Activated naive CD4-positive, alpha-beta T cell treated with anti-CD3 and anti-CD28 coated beads, Interleukin-2, amount 10 ng/mL, durations not matched to agents 7 days and 5 days (primary cell): ENCODE measurements at places on chromosomes 11 and 22.

GRCh38 chr11:22432291-22433093 is 94.3 kb downstream of the SLC17A6 start:
- DNase-seq, result no peak

GRCh38 chr11:9219115-9219514 is 46.0 kb downstream of the DENND5A start:
- DNase-seq, result no peak

GRCh38 chr22:31085928-31086327 is 4.8 kb downstream of the SMTN start:
- DNase-seq, result no peak

GRCh38 chr11:1873048-1873812 is 18.5 kb downstream of the PRR33 start:
- DNase-seq, result no peak

DNA sequence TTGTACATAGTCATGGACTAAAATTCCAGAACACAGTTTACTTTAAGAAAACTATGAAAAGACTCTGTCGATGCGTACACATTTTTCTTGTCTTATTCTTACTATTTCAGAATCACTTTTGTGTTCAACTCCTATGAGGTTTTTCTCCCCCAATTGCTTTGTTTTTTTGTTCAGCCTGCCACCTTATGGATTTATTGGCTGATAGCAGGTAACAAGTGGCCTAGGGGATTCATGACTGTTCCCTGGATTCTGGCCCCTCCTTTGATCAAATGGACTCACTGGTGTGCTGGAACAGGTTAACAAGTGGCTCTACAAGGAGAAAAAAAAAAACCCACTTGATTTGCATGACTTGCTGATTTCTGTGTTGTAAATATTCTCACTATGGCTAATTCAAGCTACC is 10.6 kb downstream of the MMP20 start:
- DNase-seq, result no peak

- DNase-seq, result no peak
Measured at GRCh38 chr22:38826801-38827200, 17.0 kb downstream of the NPTXR start.

- no peak for DNase-seq
Measured at GRCh38 chr11:60221181-60221580, 21.8 kb downstream of the MS4A4E start.

DNA sequence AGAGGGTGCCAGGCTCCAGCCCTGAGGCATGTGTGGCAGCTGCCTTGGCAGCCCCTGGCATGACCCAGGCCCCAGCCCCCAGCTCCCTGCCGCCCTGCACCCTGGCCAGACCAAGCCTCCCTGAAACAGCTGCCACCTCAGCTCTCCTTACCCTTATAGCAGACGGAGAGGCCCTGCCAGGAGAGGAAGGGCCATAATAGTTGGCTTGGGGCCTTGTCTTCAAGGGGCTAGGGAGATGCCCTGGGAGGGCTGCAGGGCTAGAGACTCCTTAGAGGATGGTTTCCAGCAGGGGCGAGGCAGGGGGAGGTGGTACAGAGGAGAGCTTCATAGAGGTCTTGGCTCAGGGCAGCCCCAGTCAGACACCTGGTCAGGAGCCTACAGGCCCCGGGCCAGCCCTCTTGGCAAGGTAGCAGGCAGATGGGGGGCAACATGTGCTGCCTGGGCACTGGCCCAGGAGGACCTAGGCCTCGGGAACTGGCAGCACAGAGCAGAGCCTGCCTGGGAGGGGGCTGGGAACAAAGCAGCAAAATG is 13.0 kb downstream of the SMTN start:
- no peak for DNase-seq

DNA sequence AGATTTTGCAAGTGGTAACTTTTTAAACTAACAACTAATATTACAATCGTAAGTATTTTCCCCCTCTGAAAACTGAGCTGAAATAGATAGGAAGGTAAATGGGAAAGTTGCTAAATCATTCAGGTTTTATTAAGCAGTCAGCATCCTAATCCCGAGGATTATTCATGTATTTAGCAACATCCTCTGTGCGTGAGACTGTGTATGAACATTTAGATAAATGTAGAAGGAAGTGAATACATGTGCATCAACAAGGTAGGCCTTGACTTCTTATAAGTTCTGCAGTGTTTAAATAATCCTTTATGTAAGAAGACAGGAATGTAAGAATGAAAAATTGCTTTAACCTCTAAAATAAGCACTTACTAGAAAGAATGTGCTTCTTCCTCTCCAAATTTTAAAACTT is 745.9 kb upstream of the TENM4 start:
- no peak for DNase-seq

DNA sequence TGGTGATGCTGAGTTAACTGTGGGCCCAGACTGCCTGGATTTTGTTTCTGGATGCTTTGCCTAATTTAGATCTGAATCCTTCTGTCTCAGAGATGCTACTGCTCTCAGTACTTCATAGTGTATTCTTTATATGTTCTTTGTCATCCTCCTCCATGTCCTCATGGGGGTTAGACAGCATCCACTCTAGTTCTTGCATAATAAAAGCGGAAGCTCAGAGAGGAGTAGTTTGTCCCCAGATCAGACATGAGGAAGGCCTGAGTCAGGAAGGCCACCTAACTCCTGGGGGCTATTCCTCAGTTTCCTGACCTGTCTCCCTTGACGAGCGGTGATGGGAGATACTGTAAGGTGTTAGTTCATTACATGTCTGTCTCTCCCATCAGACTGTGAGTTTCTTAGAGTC is 90.2 kb downstream of the SCN3B start:
- no peak for DNase-seq

DNA sequence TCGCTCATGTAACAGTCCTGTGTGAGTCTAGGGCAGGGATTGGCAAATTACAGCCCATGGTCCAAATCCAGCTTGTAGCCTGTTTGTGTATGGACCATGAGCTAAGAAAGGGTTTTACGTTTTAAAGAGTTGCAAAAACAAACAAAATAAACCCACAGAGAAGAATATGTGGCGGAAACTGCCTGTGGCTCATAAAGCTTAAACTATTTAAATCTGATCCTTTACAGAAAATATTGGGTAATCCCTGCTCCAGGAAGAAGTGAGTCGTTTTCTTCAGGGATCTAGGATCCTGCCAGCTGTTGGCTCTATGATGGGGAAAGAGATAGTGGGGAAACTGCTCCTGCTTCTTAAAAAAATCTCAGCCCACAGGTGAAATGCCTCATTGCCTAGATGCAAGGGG is 3.4 kb upstream of the OR6Q1 start:
- DNase-seq, result no peak

DNA sequence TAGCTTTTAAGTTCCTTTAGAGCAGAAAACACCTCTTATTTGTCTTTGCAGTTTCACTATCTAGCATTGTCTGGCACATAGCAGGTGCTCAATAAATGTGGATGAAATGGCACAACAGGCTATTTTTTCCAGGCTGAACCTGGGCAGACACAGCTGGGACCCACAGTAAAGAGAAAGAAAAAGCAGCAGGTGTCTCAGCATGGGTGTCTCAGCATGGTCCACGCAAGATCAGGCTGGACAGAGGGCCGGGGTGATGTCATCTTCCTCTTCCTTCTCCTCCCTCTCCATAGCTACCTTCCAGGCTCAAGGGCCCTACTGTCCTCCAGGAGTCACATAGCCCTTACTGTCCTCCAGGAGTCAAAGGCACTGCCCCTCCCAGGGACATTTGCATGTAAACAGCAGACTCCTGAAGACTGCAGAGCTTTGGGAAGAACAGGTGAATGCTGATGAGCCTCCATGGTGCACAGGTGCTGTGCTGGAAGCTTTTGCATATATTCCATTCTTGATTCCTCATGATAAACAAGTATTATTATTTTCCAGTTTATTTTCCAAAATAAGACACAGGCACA is 65.2 kb downstream of the DSCAML1 start:
- no peak for DNase-seq

- DNase-seq, result peak; percentile 12
Measured at GRCh38 chr11:76624500-76625379, 45.8 kb downstream of the LRRC32 start.

DNA sequence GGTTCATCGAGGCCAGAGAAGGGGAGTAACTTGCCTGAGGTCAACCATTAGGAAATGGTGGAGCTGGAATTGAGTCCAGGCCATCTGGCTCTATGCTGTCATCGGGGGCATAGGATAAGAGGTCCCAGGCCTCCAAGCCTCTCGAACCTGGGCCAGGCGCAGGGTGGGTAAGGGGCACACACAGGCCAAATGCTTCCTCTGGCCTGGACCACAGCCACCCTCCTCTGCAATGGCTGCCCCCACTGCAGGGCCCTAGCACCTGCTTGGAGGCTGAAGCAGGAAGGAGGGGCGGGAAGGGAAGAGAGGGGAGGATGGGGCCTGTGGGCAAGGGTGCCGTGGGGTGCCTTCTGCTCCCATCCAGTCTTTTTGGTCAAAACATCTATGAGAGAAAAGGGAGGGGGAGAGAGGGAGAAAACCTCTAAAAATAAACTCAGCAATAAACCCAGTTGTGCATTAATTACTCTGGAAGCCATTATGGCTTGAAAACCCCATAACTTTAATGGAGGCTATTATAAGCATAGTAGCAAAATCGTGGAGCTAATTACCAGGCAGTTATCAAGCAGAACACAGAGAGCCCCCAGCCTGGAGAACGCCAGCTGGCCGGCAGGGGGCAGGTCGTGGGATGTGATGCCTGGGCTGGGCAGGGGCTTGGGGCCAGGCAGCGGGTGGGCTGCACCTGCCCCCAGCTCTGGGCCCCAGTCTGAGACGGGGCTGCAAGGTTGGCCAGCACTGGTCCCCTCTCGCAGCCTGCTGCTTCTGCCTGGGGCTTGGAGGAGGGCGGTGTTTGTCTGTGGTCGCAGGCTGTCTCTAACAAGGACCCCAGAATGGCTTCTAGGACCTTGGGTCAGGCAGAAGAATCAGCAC is 21.1 kb downstream of the B3GAT1 start:
- DNase-seq, result no peak

GRCh38 chr11:68528630-68529029 is 68.1 kb downstream of the PPP6R3 start:
- peak; percentile 53 for DNase-seq

GRCh38 chr11:79100093-79100910 is 340.5 kb downstream of the TENM4 start:
- peak; percentile 47 for DNase-seq

DNA sequence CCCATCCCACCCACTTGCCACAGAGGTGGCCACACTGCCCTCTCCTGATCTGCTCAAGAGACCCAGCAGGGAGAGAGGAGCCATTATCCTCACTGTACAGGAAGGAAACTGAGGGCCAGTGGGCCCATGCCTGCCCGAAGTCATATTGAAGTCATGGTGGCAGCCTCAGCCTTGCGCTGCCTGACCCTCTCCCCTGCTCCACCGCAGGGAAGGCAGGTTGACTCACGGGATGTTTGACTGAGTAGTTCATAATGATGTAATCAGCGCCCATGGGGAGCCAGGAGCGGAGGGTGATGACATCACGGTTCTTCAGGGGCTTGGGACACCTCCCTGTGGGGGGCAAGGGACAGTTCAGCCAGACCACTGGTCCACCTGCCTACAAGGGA is 6.1 kb upstream of the ARAP1 start:
- no peak for DNase-seq

GRCh38 chr22:36811094-36811800 is 5.6 kb downstream of the PVALB start:
- no peak for DNase-seq

DNA sequence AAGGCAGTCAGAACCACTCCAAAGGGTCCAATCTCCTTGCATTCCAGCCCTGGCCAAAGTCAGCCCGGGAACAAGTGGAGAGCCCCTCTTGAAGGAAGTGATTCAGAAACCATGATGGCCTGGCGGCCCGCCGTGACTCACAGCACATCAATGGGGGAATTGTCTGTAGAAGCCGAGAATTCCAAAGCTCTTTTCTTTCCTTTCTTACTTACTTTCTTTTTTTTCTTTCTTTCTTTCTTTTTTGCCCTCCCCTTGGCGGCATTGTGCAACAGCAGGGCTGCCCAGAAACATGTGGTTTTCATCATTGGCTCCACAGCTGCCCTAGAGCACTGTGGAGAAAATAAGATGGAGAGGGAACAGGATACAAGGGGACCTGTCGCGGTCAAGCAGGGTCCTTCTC is 140.2 kb upstream of the TIMP3 start:
- DNase-seq, result no peak

- no peak for DNase-seq
Measured at GRCh38 chr11:9073466-9074225, 17.8 kb downstream of the SCUBE2 start.

DNA sequence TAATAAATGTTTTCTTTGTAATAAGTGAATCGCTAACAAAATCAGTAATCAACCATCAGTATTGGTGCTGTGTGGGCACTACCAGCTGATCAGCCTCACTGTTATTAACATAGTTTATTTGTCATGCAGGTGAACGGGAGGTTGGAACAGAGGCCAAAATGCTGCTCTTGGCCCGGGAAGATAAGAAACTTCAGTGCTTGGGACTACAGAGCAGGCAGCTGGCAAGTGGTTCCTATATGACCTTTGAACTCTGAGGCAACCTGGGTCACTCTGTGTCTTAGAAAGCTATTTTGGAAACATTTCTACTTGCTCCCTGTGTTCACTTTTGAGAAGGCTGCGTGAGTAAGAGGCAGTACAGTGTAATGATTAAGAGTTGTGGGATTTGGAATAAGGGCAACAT is 36.5 kb upstream of the DNAJB13 start:
- no peak for DNase-seq

DNA sequence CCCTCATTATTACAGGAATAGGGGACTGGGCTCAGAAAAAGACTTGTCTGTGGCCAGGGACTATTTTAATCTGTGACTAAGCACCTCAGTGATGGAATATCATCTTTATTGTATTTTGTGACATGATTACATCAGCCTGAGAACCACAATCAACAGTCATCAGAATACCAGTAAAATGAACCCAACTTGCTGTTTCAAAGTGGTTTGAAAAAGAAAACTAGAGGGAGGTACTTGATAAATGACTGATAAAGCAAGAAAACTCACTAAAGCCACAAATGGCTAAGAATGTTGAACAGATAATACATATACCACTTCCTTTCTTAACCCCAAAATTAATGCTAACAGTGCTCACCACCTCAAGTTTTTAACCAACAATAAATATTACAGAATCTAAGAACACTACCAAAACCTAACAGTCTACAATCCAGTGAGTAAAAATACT is 155.7 kb downstream of the ATG16L2 start:
- DNase-seq, result no peak

GRCh38 chr22:37627545-37627944 is 11.9 kb upstream of the SH3BP1 start:
- DNase-seq, result peak; percentile 77

- DNase-seq, result no peak
Measured at GRCh38 chr11:91798240-91798639, 426.4 kb upstream of the FAT3 start.

- DNase-seq, result no peak
Measured at GRCh38 chr11:106077609-106078455, at the start of gene AASDHPPT. AASDHPPT (plus strand) TSS chr11:106077662; CDS start chr11:106077711, 49 bp downstream.

- no peak for DNase-seq
Measured at GRCh38 chr11:124937336-124937935, 1.6 kb upstream of the HEPACAM start.

DNA sequence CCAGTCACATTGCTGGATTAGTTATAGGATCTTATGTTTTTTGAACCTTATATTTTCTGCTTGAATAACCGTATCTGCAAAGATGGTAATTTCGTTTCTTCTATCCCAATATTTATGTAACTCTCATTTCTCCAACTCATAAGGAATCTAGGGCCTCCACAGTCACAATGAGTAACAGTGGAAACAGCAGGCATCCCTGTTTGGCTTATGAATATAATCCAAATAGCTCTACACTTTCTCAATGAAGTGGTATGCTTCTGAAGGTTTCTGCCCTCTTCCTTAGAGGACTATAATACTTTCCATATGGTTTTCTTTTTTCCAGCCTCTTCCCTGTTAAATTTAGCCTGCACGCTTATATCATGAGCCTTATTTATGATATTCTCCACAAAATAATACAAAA is 16.5 kb downstream of the ATP6V1E1 start:
- no peak for DNase-seq

- DNase-seq, result no peak
Measured at GRCh38 chr11:112590764-112591163, 330.1 kb upstream of the PLET1 start.
